ENCODE measurements at places on chromosomes 7 and 10.

GRCh38 chr10:101840102-101840684 is 3.4 kb downstream of the KCNIP2 start:
- no peak for DNase-seq

DNA sequence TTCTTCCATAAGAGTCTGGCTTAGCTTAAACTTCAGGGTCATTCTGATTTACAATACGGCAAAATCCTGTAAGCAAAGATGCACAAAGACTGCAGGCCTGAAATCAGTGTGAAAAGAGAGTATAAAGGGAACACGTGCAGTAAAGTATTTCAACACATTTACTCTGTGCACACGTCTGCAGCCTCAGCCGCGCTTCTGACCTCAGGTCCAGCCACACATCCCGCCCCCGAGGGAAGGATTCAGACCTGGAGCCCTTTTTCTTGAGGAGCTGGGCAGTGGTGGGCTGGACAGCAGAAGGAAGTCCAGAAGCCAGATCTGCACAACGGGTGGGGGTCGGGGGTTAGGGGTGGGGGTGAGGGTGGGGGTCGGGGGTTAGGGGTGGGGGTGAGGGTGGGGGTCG is 58.9 kb upstream of the FAM20C start:
- peak; percentile 8 for DNase-seq

GRCh38 chr7:148699782-148700629 is 1.3 kb downstream of the CUL1 start:
- peak; percentile 46 for DNase-seq

- no peak for DNase-seq
These were observed 18.3 kb upstream of the BHLHA15 start for GRCh38 chr7:98192781-98193457.

DNA sequence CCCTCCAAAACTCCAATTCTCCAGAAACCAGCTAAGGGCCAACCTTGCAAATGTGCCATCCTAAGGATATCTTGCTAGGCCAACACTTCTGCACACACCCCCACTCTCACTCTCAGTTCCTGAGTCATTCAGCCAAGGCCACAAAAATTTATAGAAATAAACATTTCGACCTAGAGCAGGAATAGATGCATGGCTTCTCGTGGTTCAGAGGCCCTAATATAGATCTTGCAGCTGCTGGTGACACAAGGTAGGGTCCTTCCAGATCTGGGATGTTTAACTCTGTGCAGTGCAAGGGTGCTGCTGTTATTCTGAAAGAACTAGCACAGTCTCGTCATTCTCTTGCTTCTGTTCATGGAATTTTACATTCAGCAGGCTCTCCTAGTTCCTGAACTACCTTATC is 369.3 kb downstream of the CALN1 start:
- DNase-seq = no peak

DNA sequence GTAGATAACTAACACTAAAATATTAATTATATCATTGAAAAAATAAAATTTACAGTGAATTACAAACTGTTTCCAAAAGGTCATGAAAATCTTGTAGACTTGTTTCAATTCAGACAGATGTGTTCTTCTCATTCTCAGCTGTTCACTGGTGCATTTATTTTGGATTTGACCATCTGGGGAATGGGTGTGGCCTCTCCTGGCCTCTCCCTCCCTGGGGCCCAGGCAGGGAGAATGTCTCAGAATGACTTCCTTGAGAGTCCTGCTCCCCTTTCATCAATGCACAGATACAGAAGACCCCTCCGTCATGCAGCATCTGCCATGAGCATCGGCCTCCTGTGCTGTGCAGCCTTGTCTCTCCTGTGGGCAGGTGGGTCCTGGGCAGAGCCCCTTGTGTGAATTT is 192.8 kb upstream of the PRSS58 start:
- DNase-seq = no peak

DNA sequence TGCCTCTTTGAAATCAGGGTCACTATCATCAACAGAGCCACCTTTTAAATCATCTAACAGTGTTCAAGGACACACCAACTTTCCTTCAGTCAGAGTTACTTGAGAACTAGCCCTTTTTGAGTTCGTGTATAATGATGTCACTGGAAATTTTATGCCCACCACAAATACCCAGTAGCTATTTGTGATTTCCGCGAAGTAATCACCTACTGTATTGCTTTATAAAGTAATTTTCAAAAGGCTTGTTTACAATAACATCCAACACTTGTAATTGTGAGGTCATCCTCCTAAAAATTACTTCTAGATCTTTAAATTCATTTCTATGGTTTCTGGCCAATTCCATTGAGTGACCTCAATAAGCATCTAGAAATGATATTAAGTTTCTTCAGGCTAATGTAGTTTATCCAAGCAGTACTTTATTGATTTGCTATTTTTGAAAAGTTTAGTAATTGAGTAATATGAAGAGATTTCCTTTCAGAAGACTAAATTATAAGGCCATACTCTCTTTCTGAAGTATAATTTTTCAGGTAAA is 12.8 kb downstream of the TRDMT1 start:
- no peak for DNase-seq

- DNase-seq = no peak
These were observed 292.4 kb upstream of the NFE2L3 start for GRCh38 chr7:25859412-25860274.

DNA sequence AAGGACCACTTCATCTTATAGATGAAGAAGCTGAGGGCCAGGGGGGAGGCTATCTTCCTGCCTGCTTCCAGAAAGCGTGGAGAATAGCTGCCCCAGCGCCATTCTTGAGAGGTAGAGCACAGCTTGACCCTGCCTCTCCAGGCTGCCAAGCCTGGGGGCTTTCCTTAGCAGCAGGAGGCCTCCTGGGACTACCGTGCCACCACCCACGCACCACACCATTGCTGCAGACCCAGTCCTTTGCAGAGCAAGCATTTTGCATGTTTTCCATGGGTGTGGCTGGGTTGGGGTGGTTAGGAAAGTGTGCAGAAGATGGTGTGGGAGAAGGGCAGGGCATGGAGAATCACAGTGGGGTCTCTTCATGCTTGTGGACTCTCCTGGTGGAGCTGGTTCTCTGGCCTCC is 64.9 kb downstream of the TBXAS1 start:
- DNase-seq = no peak

DNA sequence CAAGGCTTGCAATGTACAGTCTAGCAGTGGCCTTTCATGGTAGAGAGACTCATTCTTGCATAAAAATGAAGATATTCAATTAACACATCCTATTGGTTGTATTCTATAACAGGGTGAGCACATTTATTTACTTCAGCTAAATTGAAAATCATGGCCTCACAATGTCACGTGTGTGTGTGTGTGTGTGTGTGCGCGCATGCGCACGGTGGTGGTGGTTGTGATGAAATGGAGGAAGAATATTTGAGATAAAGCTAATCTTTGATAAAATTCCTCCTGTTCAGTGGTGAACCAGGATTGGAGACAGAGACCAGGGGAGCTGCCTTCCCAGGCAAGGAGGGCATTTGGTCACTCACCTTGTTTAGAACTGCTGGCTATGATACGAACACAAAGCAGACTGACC is 199.8 kb downstream of the DPP6 start:
- DNase-seq = no peak

Data from kidney (tissue), 22 donors.